ENCODE measurements at places on chromosomes 3 and 15.

DNA sequence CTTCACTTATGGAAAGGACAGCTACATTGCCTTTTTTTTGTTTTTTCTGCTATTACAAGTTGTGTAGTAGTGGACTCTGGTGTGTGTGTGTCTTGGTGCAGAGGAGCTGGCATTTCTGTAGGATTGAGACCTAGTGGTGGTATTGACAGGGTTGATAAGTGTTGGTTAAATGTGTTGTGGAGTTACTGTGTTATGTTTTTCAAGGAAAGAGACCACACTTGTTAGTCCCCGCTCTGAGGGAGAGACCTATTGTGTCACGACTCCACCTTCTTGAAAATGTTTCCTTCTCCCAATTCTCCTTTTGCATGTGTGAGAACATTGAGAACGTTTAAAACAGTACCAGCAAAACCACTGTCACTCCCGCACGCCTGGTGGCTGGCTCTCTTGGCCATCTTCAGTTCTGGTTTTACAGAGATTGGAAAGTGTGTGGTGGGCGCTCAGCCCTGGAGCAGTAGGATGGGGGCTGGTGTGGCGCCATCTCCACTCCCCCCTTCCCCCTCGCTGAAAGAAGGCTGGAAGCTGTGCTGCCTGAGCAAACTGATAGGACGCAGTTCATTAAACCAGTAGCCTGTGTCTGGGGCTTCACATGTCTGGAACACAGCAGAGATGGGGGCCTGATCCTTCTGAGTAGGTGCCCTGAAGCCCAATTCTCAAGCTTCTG, 5.5 kb downstream of the KLF13 start:
- DNase-seq: no peak

DNA sequence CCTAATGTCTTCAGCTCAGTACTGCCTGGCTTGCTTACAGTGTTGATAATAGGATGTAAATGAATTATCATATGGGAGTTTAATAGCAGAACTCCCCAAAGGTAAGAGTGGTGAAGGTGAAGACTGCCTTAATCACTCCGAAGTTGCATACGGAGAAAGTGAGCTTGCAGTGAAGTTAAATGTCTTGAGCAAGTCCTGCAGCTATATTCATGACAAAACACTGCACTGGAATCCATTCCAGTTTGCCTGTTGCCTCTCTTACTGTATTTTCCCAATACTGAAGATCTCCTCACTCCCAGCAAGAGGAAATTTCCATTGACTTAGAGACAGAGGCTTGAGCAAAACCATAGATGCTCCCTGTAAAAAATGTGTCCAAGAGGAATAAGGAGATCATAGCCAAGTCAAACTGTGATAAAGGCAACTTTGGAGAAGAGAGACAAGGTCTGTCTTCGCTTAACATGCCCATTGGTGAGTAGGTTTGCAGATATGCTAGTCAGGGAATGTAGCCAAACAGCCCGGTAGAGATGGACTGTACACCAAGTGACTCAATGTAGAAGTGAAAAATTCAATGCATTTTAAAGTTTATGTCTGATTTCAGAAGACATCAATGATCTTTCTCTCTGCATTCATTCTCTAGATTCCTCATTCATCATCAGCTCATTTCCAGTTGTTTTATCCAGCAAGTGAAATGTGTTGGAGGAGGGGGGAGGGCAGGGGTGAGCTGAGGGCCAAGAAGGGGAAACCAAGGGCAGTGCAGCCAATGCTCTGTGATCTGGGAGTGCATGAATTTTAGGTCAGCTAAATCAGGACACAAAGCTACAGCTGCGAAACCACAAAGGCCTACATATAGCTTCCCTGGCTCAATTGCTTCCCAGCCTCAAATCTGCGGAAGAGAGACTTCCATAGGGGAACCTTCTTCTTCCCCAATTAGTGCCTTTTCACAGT, 667.1 kb upstream of the NR2F2 start:
- DNase-seq: no peak

DNA sequence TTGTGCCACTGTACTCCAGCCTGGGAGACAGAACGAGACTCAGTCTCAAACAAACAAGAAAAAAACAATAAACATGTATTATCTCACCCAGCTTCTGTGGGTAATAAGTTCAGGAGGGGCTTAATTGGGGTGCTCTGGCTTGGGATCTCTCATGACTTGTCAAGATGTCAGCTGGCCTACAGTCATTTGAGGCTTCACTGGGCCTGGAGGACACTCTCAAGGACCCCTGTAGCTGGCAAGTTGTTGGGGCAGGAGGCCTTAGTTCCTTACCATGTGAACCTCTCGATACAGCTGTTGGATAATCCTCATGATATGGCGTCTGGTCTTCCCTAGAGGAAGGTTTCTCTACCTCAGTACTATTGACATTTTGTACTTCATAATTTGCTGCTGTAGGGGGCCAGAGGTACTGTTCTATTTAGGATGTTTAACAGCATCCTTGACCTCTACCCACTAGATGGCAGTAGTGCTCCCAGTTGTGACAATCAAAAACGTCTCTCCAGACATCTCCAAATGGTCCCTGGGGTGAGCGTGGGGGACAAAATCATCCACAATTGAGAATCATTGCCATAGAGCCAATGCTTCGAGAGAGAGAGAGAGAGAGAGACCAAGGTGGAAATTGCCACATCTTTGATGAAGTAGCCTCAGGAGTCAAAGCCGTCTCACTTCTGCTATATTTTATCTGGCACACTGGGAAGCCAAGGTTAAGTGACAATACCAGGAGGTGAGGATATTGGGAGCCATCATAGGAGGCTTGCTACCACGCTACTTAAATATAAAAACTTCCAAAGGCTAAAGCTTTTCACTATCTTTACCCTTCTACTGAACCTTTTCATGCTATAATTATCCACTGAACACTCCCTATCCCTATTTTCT, 23.9 kb upstream of the SLTM start:
- peak; percentile 24 for DNase-seq

DNA sequence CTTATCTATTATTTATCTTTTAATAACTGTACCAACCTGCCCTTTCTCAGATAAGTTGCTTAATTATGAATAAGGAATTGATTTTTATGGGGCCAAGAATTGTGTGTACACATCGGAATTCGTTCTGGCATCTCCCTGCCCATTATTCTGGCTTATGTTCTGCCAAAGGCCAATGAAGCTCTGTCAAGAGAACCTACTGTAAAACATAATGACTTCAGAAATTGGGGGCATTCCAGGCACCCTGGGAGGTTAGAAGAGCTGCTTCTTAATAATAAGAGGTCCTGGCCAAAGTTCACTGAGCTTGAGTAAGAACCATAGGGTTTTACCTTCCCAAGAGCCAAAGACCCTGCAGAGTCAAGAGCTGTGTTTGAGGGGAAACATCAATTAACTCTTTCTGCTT, 261.7 kb downstream of the SLC9A9 start:
- DNase-seq: no peak

- no peak for DNase-seq
Measured at GRCh38 chr3:12468276-12468675, 16.0 kb upstream of the TSEN2 start.

GRCh38 chr15:42772901-42773300, 36.0 kb upstream of the CDAN1 start:
- DNase-seq: no peak

DNA sequence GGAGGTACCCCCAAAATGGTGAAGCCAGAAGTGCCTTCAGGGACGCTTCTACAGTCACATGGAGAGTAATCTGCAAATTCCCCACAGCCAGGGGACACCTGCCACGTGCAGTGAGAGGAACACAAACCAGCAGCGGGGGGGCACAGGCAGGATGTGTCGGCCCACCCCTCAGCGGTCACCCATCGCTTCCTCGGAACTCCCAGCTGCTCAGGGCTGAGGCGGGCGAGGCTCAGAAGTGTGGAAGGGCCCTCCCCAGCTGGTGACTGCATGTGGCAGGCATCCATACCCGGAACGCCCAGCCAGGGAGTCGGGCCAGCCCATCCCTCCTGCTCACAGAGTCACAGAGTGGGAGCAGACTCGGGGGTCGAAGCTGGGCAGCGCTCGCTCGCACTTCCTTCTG, 63.7 kb downstream of the SLC12A8 start:
- no peak for DNase-seq

GRCh38 chr15:47670365-47670764, 46.9 kb upstream of the SEMA6D start:
- DNase-seq: no peak
